Thoracic aorta (tissue), 2 donors: ENCODE measurements at places on chromosomes 7 and 10.

- no peaks in the 10 kb centered on the region for H3K4me1 ChIP-seq
- H3K36me3 ChIP-seq: no peaks in the 10 kb centered on the region
- no peak for DNase-seq
- no peaks in the 10 kb centered on the region for H3K27me3 ChIP-seq
These were observed 19.6 kb upstream of the MGAM2 start for GRCh38 chr7:142091961-142092360.

- no peak for DNase-seq
- peaks cover 3% of the 10 kb centered on the region for H3K4me1 ChIP-seq
- no peak overlapping the region for H3K4me3 ChIP-seq
- no peaks in the 10 kb centered on the region for H3K36me3 ChIP-seq
These were observed 80.3 kb upstream of the SEM1 start for GRCh38 chr7:96789914-96790313.

DNA sequence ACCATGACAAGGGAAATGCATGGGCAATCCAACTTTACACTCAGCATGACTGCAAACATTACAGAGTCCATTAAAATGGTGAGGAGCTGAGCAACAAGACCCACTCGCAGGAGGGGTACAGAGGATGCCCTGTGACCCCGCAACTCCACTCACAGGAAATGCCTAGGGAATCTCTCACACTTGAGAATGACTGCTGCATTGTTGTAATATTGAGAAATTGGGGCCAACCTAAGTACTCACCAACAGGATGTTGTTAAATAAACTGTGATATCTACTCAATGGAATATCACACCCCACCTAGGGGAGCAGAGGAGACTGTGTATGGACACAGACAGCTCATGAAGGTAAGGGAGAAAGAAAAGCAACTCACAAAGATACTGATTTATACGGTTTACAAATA, 53.4 kb upstream of the CAMK2B start:
- no peak for DNase-seq
- no peaks in the 10 kb centered on the region for H3K27me3 ChIP-seq
- no peak overlapping the region for H3K27ac ChIP-seq
- H3K36me3 ChIP-seq: no peaks in the 10 kb centered on the region
- peaks cover 14% of the 10 kb centered on the region for H3K4me1 ChIP-seq

DNA sequence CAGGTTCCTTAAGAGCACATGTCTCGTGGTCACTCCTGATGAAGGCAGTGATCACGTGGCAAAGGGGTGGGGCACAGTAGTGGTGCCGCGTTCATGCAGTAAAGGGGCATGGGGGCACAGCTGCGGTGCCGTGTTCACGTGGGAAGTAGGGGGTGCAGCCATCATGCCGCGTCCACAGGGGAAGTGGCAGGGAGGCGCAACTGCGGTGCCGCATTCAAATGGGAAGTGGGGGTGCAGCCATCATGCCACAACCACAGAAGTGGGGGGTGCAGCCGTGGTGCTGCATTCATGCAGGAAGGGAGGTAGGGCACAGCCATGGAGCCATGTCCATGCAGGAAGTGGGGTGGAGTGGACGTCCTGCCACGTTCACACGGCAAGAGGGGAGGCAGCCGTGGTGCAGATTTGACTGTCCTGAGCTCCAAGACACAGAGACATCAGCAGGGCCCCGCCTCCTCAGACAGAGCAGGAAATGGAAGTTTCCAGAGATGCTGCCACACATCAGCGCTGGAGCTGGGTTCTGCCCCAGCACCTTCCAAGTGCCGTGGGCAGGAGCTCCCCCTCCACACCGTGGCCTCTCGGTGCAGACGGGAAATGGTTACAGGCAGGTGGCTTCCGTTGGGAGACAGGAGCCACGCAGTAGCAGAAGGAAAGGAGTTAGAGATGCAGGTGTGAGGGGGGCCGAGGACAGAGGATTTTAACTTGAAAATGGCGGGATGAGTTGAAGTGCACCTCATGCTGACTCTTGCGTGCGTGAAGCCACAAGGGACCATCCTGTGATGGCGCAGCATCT, 95.0 kb upstream of the DDC start:
- no peak overlapping the region for H3K27ac ChIP-seq
- H3K27me3 ChIP-seq: no peaks in the 10 kb centered on the region
- H3K4me3 ChIP-seq: peak overlapping the region; percentile 6
- no peaks in the 10 kb centered on the region for H3K36me3 ChIP-seq

DNA sequence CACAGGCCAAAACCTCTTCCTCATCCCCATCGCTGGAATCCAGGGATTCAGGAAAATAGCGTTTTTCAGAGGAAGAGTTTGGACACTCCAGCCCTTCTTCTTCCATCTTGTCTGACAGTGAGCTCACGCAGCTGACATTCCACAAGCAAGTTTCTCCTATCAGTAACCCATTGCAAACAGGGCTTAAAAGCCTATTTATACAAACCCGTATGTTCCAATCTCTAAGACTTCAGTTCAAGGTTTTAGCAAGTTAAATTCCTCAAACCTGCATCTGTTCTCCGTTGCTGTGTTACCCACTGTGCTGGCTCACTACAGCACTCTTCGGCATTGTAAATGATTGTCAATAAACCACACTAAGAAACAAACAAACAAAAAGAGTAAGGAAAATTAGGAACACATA, 373 bp downstream of the DHX32 start:
- peaks cover 3% of the 10 kb centered on the region for H3K36me3 ChIP-seq
- H3K4me1 ChIP-seq: no peaks in the 10 kb centered on the region
- no peak overlapping the region for H3K4me3 ChIP-seq
- no peak for DNase-seq
- no peak overlapping the region for H3K27ac ChIP-seq
- H3K27me3 ChIP-seq: no peaks in the 10 kb centered on the region

DNA sequence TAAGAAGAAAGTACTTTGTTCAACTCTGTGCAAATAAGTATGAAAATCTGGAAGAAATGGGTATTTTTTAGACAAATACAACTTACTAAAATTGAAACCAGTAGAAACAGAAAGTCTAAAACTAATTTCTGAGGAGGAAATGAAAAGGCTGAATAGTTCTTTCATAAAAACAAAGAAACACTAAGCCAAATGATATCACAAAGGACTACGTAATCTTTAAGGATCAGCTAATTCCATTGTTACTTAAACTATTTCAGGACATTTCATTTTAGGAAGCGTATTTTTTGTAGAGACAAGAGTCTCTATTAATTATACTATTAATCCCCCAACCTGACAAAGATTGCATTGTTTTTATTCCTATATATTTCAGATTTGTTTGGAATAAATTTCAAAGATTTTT, 11.2 kb upstream of the CCSER2 start:
- H3K27ac ChIP-seq: no peak overlapping the region
- no peaks in the 10 kb centered on the region for H3K4me1 ChIP-seq
- H3K27me3 ChIP-seq: no peaks in the 10 kb centered on the region
- DNase-seq: no peak
- H3K36me3 ChIP-seq: no peaks in the 10 kb centered on the region
- H3K4me3 ChIP-seq: no peak overlapping the region

DNA sequence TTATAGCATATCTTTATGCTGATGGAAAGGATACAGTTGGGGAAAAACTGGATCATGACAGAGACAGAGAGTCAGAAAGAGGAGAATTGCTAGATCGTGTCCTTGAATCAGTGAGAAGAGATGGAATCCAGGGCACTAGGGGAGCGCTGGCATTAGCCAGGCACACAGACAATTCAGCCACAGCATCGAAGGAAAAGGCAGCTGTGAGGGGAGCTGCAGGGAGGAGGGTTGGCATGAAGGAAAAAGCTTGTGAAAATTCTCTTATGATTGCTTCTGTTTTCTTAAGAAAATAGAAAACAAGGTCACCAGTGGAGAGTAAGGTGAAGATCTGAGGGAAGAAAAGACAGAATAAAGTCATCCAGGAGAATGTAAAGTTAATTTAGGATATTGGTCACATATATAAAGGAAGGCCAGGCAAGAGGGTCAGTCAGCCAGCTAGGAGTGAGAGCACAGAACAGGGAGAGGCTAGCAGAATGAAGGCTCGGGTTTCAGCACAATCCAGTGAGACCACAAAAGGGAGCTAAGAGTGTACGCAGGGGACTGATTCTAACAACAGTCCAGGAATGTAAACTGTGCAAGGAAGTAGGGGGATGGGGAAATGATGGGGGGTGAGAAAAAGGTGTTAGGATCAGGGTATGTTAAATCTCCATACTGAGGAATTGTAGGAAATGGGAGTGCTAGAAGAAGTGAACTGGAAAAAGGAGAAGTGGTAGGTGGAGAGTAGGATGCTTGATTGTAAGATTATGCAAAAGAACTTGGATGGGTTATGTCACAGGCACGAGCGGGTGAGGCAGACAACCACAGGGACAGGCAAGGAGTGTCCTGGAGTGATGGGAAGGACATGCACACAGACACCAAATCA, 112.0 kb downstream of the RNF32 start:
- DNase-seq: no peak
- H3K36me3 ChIP-seq: no peaks in the 10 kb centered on the region
- H3K27ac ChIP-seq: no peak overlapping the region

DNA sequence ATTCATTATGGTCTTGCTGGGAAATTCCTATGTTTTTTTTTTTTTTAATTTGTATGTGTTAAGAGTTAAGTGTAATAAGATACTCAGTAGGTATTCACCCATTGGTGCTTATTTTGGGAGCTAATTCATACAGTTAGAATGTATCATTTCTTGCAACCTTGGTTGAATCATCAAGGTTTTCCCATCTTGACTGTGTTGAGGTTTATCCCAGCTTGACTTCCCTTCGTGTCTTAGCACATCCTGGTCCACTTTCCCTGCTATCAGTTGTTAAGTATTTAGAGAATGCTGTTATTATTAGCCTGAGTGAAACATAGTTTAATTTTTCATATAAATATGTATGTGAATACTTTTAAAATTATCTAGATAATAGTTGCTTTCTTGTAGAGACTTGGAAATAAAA, 20.8 kb downstream of the RALA start:
- DNase-seq: no peak
- no peaks in the 10 kb centered on the region for H3K36me3 ChIP-seq
- no peaks in the 10 kb centered on the region for H3K27me3 ChIP-seq
- H3K27ac ChIP-seq: no peak overlapping the region
- H3K4me3 ChIP-seq: no peak overlapping the region
- peaks cover 4% of the 10 kb centered on the region for H3K4me1 ChIP-seq

DNA sequence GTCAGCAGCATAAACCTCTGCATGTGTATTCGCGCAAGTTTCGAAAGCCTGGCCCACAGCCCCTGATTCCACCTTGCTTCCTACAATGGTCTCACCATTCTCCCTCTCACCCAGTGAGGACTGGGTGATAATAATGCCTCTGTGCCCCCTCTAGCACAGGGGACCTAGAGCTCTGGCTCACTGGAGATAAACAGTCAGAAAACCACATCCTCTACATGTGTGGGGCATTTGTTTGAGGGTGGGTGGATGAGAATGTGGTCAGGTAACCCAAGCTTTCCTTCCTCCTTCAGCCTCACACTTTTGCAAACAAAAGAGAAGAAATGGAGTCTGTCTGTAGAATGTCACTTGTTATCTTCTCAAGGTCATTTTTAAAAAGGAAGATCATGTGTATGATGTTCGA, 373.5 kb downstream of the KCNMA1 start:
- H3K4me3 ChIP-seq: no peak overlapping the region
- H3K27me3 ChIP-seq: no peaks in the 10 kb centered on the region
- no peak for DNase-seq
- peaks cover 62% of the 10 kb centered on the region for H3K4me1 ChIP-seq

DNA sequence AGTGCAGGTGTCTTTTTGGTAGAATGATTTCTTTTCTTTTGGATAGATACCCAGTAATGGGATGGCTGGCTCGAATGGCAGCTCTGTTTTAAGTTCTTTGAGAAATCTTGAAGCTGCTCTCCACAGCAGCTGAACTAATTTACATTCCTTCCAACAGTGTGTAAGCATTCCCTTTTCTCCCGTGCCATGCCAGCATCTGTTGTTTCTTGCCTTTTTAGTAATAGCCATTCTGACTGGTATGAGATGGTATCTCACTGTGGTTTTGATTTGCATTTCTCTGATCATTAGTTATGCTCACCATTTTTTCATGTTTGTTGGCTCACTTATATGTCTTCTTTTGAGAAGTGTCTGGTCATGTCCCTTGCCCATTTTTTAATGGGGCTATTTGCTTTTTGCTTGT, 486.3 kb downstream of the GALNT17 start:
- peaks cover 7% of the 10 kb centered on the region for H3K4me1 ChIP-seq
- no peak overlapping the region for H3K4me3 ChIP-seq
- H3K27me3 ChIP-seq: no peaks in the 10 kb centered on the region
- no peaks in the 10 kb centered on the region for H3K36me3 ChIP-seq
- H3K27ac ChIP-seq: no peak overlapping the region
- no peak for DNase-seq

- H3K27ac ChIP-seq: no peak overlapping the region
- no peaks in the 10 kb centered on the region for H3K27me3 ChIP-seq
- no peak overlapping the region for H3K4me3 ChIP-seq
- H3K36me3 ChIP-seq: no peaks in the 10 kb centered on the region
These were observed 170.1 kb downstream of the SORCS3 start for GRCh38 chr10:104811166-104811565.

DNA sequence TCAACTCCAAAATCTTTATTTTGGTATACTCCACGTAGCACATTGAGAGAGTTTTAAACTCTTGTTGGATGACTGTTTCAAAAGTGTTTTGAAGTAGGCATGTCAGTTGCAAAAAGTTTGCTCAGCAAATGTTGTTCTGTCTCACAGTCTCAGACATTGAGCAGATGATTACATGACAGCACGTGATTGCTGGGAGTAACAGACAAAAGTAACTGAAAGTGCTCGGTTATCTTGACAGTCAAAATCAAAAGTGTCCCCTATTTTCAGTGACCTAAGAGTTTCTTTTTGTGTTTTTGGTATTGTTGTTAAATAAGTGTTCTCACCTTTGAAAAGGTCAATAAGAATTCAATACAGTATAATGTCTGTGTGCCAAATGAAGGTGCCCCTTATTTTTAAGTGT, 84.3 kb downstream of the CFTR start:
- H3K4me1 ChIP-seq: no peaks in the 10 kb centered on the region
- H3K4me3 ChIP-seq: no peak overlapping the region
- DNase-seq: no peak
- H3K27ac ChIP-seq: no peak overlapping the region

DNA sequence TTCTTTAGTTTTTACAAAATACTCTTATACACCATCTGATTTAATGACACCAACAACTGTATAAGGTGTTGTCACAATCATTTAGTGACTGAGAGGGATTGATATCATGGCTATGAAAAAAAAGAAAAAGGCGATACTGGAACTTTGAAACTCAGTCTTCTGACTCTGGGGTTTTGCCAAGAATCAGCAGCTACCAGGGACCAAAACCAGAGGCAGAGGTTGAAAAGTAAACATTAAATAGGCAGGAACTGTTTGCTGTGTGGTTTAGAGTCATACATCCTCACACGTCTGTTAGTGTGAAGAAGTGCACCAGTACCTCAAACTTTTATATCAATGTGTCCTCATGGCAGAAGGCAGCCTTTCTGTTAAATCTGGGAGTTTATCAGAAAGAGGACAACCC, 19.9 kb upstream of the GGCT start:
- no peaks in the 10 kb centered on the region for H3K36me3 ChIP-seq
- no peaks in the 10 kb centered on the region for H3K27me3 ChIP-seq
- H3K4me3 ChIP-seq: no peak overlapping the region
- H3K4me1 ChIP-seq: no peaks in the 10 kb centered on the region

- DNase-seq: no peak
- no peaks in the 10 kb centered on the region for H3K27me3 ChIP-seq
- no peaks in the 10 kb centered on the region for H3K36me3 ChIP-seq
- no peaks in the 10 kb centered on the region for H3K4me1 ChIP-seq
These were observed 30.8 kb upstream of the SCIN start for GRCh38 chr7:12539681-12540080.
